ENCODE measurements at places on chromosomes 2 and 18. TPM values are rescaled to one million over a fixed set of nuclear protein-coding genes. Genes with fewer than 3 reads are reported as not detected.
A peak's percentile ranks its signal among the peaks of the same experiment; 100 is the strongest.

DSEL gene
- 19.9 TPM for polyA plus RNA-seq

- peak; percentile 95 for DNase-seq
Observed at GRCh38 chr2:46036929-46037328, 260.3 kb upstream of the EPAS1 start.

GRCh38 chr2:163405298-163405697, 330.5 kb downstream of the FIGN start:
- no peak for DNase-seq

NTSR2 gene
- not detected for polyA plus RNA-seq

DNA sequence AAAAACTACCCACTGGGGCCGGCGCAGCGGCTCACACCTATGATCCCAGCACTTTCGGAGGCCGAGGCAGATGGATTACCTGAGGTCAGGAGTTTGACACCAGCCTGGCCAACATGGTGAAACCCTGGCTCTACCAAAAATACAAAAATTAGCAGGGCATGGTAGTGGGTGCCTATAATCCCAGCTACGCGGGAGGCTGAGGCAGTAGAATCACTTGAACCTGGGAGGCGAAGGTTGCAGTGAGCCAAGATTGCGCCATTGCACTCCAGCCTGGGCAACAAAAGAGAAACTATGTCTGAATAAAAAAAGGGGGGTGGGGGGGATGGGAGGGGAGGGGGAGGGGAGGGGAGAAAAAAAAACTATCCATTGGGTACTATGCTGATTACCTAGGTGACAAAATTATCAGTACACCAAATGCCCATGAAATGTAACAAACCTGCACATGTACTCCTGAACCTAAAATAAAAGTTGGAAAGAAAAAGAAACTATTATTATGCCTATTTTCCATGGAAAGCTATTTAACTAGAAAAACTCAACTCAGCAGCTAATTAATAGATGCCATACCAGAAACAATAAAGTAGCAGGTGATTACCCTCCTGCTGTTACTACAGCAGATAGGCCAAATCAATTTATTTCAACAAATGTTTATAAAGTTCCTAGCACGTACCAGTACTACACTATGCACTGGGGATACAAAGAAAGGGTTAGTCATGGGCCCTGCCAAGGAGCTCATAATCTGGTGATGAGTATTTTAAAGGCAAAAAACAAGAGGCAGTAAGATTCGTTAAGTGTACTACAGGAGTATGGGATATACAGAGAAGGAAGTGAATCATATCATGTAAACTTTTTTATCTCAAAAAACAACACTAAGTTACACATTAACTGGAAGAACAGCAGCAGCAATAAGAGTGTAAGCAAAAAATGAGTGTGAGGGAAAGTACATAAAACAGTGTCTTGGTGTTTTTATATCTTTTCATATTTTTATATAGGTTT, 112.8 kb upstream of the SLC39A10 start:
- no peak for DNase-seq

DNA sequence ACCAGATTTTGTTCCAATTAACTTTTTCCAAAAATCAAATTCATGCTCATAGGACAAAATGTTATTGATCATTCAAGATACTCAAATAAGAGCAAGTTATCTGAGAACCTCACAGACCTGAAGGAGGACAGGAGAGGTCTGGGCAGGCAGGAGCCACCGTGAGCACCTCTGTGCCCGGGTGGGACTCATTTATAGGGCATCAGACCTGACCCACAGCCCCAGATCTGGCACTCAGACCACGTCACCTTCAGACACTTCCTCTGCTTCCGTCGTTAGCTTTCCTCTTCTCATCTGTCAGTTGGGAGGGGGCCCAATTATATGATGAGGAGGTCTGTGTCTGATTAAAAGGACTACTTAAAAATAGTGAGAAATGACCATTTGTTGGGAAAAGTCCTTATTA, 169.4 kb downstream of the EIPR1 start:
- DNase-seq: no peak
